Articular chondrocyte of knee joint (primary cell): ENCODE measurements at places on chromosomes 3 and 15. TPM values are rescaled to one million over a fixed set of nuclear protein-coding genes. Genes with fewer than 3 reads are reported as not detected.

Gene ATOSA
- total RNA-seq: 45.5 and 54.5 TPM in 2 replicates

Gene C2CD4B
- total RNA-seq: 0.39 TPM in 1 of 2 replicates, not detected in the other

Gene PTH1R
- 1.8 and 3.0 TPM in 2 replicates for total RNA-seq

Gene GCHFR
- 5.2 and 5.5 TPM in 2 replicates for total RNA-seq
